Activated CD8-positive, alpha-beta T cell treated with anti-CD3 and anti-CD28 coated beads for 36 hours (primary cell): ENCODE measurements at places on chromosomes 1 and 21.

DNA sequence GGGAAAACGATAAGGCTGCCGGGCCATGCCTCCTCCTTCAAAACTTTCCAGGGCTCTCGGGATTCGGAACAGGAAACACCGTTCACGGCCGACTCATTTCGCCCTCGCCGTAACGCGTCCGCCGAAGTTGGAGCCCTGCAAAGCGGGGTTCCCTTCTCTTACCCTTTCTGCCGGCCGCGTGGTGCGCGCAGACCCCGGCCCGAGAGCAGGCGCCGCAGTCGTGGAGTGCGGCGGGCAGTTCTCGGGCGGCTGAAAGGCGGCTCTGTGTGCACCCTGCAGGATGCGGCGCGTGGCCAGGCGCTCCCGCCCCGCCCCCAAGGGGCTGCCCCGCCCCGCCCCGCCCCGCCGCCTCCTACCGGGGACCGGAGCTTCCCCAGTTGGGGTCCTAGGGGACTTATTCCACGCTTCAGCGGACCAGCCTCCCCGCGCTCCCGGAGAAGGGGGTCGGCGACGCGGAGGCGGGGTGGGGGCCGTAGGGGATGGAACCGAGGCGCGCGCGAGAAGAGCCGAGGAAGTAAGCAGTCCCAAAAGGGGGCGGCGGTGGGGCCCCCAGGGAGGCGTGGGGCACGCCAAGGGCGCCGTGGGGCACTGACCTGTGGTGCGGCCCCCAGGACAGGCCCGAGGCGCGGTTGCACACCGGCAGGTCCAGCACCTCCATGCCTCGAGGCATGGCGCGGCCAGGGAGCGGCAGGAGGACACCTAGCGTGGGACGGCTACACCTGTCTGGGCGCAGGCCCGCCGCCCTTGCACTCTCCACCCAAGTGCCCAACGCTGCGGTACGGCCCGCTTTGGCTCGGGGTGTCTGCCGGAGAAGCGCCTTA, at the start of gene MCOLN2:
Gene MCOLN2, minus strand, starts transcription at position 268 of the 821 bp plus-strand sequence. Its CDS starts 241 bp downstream, at position 27.
- DNase-seq: peak; percentile 57
- H3K4me3 ChIP-seq: peak within 1 kb of the TSS; percentile 77
- H3K27ac ChIP-seq: peak within 1 kb of the TSS; percentile 78
- H3K36me3 ChIP-seq: peaks cover 10% of the 10 kb centered on the region

- H3K36me3 ChIP-seq: peaks cover 23% of the 10 kb centered on the region
- no peak for DNase-seq
- no peaks in the 10 kb centered on the region for H3K27me3 ChIP-seq
These were observed 9.6 kb downstream of the DAP3 start for GRCh38 chr1:155698382-155699038.

- H3K27me3 ChIP-seq: no peaks in the 10 kb centered on the region
- peaks cover 23% of the 10 kb centered on the region for H3K36me3 ChIP-seq
- no peaks in the 10 kb centered on the region for H3K4me1 ChIP-seq
- no peak overlapping the region for H3K4me3 ChIP-seq
- H3K27ac ChIP-seq: no peak overlapping the region
These were observed 12.5 kb downstream of the TRMT1L start for GRCh38 chr1:185144233-185144632.

GRCh38 chr1:17081439-17081838, 27.6 kb upstream of the SDHB start:
- no peaks in the 10 kb centered on the region for H3K27me3 ChIP-seq
- DNase-seq: no peak
- no peaks in the 10 kb centered on the region for H3K36me3 ChIP-seq
- no peak overlapping the region for H3K27ac ChIP-seq
- no peaks in the 10 kb centered on the region for H3K4me1 ChIP-seq

DNA sequence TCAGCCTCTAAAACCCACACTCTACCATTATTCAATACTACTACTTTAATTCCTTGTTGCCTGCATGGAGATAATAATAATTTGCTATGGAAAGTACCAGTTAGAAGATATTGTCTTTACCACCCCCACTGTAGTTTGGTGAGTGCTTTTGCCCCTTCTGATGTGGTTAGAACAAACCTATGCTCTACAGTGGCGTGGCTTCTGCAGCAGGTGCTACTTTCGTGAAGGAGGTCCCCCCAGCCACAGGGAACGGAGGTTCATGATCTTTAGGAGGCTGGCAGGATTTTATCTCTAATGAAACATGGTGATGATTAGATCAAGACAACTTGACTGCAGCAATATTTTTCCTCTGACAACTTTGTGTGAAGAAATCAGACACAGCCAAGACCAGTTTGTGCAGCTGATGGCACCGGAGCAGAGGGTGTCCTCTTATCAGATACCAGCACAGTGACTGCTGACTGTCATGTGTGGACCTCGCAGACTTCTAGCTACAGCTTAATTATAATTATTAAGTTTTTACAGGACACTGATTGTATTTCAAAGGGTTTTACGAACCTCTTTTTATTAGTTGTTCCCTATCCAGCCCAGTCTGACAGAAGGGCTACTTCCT, 10.7 kb upstream of the TCHH start:
- peaks cover 42% of the 10 kb centered on the region for H3K27me3 ChIP-seq
- no peaks in the 10 kb centered on the region for H3K36me3 ChIP-seq
- H3K4me1 ChIP-seq: peaks cover 5% of the 10 kb centered on the region
- H3K27ac ChIP-seq: no peak overlapping the region

DNA sequence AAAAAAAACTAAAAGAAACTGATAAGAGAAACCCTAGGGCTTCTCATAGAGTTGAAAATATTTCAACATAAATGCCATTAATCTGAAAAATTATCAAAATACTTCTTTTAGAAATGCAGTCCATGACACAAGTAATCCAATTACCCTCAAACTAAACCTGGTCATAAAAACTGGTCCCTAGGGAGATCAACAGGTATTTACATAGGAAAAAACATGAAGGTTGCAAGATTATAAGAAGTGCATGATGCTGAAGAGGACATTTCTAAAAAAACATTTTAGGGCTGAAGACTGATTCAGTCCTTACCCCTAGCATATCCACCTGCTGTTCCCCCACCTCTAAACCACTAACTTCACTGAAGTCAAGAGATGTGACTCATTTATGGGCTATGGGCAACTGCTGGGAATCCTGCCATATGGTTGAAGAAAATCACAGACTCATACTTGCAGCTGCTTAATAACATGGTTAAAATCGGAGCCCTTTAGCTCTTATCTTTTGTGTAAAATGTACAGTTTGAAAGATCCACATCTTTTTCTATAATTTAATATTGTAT, 131.0 kb upstream of the RUNX1 start:
- DNase-seq: no peak
- H3K27ac ChIP-seq: no peak overlapping the region
- no peaks in the 10 kb centered on the region for H3K27me3 ChIP-seq
- no peaks in the 10 kb centered on the region for H3K36me3 ChIP-seq

DNA sequence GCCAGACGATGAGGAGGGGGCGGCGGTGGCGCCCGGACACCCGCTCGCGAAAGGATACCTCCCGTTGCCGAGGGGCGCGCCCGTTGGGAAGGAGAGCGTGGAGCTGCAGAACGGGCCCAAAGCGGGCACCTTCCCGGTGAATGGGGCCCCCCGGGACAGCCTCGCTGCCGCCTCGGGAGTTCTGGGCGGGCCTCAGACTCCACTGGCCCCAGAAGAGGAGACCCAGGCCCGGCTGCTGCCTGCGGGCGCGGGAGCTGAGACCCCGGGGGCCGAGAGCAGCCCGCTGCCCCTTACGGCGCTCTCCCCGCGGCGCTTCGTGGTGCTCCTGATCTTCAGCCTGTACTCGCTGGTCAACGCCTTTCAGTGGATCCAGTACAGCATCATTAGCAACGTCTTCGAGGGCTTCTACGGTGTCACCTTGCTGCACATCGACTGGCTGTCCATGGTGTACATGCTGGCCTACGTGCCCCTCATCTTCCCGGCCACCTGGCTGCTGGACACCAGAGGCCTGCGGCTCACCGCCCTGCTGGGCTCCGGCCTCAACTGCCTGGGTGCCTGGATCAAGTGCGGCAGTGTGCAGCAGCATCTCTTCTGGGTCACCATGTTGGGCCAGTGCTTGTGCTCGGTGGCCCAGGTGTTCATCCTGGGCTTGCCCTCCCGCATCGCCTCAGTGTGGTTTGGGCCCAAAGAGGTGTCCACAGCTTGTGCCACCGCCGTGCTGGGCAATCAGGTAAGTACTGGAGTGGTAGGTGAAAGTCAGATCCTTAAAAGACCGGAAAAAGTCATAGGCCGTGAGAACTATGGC, 588 bp downstream of the FLVCR1 start:
- peak; percentile 30 for DNase-seq
- peaks cover 11% of the 10 kb centered on the region for H3K36me3 ChIP-seq
- H3K4me1 ChIP-seq: peaks cover 15% of the 10 kb centered on the region
- no peaks in the 10 kb centered on the region for H3K27me3 ChIP-seq

- H3K4me1 ChIP-seq: peaks cover 13% of the 10 kb centered on the region
- peaks cover 3% of the 10 kb centered on the region for H3K36me3 ChIP-seq
- H3K4me3 ChIP-seq: no peak overlapping the region
- no peak for DNase-seq
These were observed 4.1 kb downstream of the PTPRU start for GRCh38 chr1:29240400-29240837.

DNA sequence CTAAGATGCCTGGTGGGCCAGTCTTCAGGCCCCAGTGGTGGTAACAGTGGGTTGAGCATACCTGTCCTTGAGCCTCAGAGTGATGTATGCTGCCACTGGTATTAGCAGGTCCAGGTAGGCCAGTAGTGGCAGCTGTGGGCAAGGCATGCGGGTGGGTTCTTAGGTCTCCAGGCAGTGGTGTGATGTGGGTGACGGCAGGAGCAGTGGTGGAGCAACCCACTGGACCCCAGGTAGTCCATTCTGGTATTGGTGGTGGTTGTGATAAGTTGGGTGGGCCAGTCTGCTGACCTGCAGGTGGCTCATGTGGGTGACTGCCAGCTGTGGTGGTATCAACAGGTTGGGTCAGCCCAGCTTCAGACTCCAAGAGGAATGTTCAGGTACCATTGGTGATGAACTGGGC, 165.0 kb upstream of the GORAB start:
- no peak for DNase-seq
- H3K4me3 ChIP-seq: no peak overlapping the region
- H3K36me3 ChIP-seq: no peaks in the 10 kb centered on the region
- H3K27ac ChIP-seq: no peak overlapping the region
- peaks cover 2% of the 10 kb centered on the region for H3K27me3 ChIP-seq
- H3K4me1 ChIP-seq: no peaks in the 10 kb centered on the region

GRCh38 chr21:45001134-45002095, 61.6 kb downstream of the SLX9 start:
- H3K4me3 ChIP-seq: no peak overlapping the region
- peaks cover 8% of the 10 kb centered on the region for H3K4me1 ChIP-seq
- no peaks in the 10 kb centered on the region for H3K27me3 ChIP-seq
- no peaks in the 10 kb centered on the region for H3K36me3 ChIP-seq
- no peak overlapping the region for H3K27ac ChIP-seq

DNA sequence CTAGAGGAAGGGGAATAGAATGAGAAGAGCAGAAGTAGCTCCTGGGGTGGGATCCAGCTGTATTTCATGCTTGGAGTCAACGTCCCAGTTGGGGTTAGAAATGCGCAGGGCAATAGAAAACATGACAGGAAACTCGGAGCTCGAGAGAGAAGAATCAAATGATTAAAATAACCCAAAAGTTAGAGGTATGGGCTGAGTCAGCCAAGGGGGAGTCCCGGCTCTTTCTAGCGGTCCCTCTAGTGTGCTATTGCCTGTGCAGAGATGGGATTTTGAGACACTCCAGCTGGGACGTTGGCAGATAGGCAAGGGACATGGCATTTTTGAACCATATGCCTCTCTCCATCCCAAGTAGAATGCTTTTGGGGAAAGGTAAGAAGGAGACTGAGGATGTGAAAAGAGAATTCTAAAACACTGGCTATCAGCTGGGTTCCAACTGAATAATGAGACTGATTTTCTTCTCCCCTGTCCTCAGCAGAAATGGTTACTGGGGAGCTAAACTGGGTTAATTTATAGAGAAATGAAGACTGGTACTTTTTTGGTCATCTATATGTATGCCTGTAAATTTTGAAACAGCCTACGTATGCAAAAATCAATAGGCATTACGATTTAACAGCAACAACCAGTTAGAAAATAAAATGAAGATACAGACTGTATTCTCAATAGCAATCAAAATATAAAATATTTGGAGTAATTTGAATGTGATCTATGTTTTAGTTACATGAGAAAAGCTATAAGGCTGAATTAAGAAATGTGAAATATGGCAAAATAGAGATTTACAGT, 7.0 kb upstream of the VPS26C start:
- no peak overlapping the region for H3K27ac ChIP-seq
- no peaks in the 10 kb centered on the region for H3K27me3 ChIP-seq
- no peak overlapping the region for H3K4me3 ChIP-seq
- H3K4me1 ChIP-seq: peaks cover 4% of the 10 kb centered on the region

DNA sequence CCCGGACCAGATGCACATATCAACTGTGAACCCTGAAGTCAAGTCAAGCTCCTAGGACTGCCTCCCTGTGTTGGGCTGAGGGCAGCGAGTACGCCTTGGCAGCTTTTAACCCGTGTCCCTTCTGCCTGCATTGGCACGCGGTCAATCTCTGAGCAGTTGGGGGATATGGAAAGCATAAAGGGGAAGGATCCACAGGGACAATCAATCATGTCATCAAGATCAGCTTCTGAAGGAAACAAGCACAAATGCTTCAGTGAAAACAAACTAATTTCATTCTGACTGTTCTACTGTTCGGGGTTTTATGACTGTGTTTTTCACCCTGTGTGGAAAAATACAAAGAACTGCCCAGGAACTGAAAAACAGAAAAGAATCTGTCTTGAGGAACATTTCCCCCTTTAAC, 106.2 kb downstream of the RUNX1 start:
- DNase-seq: no peak
- H3K36me3 ChIP-seq: peaks cover 5% of the 10 kb centered on the region
- H3K4me1 ChIP-seq: peaks cover 96% of the 10 kb centered on the region
- peak overlapping the region; percentile 16 for H3K4me3 ChIP-seq
- peak overlapping the region; percentile 95 for H3K27ac ChIP-seq

GRCh38 chr1:119290297-119290696, 78.3 kb upstream of the HAO2 start:
- no peaks in the 10 kb centered on the region for H3K36me3 ChIP-seq
- H3K4me1 ChIP-seq: peaks cover 11% of the 10 kb centered on the region
- DNase-seq: no peak
- no peak overlapping the region for H3K27ac ChIP-seq
- H3K27me3 ChIP-seq: peaks cover 14% of the 10 kb centered on the region

DNA sequence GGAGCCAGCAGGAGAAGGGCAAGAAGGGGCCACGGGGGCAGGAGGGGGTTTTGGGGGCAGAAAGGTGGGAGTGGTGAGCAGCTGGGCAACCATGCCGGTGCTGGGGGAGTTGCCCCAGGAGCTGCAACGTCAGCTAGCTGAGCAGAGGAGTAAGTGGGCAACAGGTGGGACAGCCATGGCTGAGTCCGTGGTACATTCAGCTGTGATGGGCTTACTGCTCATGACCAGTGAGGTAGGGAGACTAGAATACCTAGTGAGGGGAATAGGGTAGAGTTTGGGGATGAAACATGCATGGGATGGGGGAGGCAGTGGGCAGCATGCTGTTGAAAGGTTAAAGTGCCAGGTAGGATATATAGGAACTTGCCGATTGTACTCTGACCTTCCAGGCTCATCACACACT, 2.4 kb downstream of the USP21 start:
- no peak for DNase-seq
- peaks cover 30% of the 10 kb centered on the region for H3K36me3 ChIP-seq
- H3K4me1 ChIP-seq: peaks cover 58% of the 10 kb centered on the region
- peak overlapping the region; percentile 3 for H3K4me3 ChIP-seq

DNA sequence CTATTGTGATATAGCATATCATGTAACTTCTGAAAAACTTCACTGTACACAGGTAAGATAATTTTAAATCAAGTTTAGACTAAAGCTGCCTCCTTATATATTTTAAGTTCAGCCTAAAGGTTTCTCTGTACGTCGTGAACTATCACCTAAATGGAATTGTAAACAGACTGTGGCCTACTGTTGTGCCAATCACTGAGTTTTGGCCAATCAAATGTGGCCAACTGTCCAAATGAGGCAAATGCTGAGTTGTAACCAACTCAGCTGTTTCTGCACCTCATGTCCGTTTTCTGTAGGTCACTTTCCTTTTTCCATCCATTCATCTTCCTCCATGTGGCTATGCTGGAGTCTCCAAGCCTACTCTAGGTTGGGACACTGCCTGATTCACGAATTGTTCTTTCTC, 63.7 kb upstream of the ST6GALNAC3 start:
- H3K4me3 ChIP-seq: no peak overlapping the region
- peaks cover 2% of the 10 kb centered on the region for H3K4me1 ChIP-seq
- no peaks in the 10 kb centered on the region for H3K27me3 ChIP-seq
- DNase-seq: no peak
